ENCODE measurements at places on chromosomes 4 and X.

- no peak for DNase-seq
Measured at GRCh38 chr4:155609455-155610059, 57.1 kb upstream of the GUCY1A1 start.

- DNase-seq: no peak
Measured at GRCh38 chrX:148741441-148741840, 241.0 kb downstream of the AFF2 start.

- DNase-seq: no peak
Measured at GRCh38 chr4:41420541-41420940, 117.4 kb upstream of the LIMCH1 start.

DNA sequence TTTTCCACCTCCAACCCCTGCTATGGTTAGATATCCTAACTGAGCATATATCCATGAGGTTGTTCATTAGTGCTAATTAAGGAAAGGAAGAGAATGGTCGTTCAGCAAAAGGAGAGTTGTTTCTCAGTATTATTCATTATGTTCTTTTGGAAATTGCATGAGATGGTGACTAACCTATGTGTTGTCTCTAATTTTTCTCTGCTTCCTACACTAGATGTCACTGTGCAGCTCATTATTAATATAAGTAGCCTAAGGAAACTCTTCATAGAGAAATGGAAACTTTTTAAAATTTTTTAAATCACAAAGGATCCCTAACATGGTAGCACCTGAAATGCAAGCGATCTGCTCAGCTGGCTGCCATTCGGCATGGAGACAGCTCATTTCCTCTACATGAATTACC lies 67.7 kb upstream of the FAM9A start:
- DNase-seq: peak; percentile 7

DNA sequence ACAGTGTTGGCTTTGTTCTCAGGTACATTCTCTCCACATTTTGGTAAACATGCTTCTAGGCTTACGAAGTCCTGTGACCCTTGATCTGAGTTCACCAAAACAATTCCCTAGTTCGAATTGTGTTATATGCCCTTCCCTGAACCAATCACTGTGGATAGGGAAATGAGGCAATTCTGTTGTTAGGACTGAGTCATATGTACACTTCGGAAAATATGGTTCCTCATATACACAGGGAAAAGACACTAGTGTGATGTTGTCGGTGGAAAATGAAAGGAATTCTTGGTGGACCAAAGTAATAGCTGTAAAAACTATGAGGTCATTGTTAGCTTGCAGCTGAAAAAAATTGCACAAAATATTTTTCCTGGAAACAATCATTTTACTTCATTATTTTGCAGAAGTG lies 46.6 kb upstream of the MAGEC2 start:
- DNase-seq: no peak

GRCh38 chr4:21374641-21375368 lies 573.8 kb downstream of the KCNIP4 start:
- no peak for DNase-seq

- no peak for DNase-seq
Measured at GRCh38 chrX:39018541-39018940, 217.3 kb downstream of the MID1IP1 start.

GRCh38 chr4:114082348-114082747 lies 102.9 kb upstream of the ARSJ start:
- no peak for DNase-seq

DNA sequence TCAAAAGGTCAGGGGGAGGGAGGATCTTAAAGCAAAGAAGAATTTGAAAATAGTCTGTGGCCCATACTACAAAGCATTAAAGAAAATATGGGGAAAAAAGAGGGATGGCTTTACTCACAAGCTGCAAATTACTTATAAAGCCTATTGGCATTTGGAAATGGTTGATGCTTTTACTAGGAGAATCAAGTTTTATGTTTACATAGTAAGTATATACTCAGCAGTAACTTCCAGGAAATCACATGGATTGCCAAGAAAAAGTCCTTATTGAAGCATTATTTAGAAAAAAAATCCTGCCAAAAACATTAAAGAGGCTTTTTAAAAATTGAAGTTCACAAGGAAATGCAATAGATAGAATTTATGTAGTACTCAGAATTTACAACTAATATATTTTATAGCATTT lies 8.4 kb upstream of the SH3RF1 start:
- DNase-seq: peak; percentile 13

GRCh38 chrX:9927698-9928482 lies 39.3 kb upstream of the CLDN34 start:
- no peak for DNase-seq

DNA sequence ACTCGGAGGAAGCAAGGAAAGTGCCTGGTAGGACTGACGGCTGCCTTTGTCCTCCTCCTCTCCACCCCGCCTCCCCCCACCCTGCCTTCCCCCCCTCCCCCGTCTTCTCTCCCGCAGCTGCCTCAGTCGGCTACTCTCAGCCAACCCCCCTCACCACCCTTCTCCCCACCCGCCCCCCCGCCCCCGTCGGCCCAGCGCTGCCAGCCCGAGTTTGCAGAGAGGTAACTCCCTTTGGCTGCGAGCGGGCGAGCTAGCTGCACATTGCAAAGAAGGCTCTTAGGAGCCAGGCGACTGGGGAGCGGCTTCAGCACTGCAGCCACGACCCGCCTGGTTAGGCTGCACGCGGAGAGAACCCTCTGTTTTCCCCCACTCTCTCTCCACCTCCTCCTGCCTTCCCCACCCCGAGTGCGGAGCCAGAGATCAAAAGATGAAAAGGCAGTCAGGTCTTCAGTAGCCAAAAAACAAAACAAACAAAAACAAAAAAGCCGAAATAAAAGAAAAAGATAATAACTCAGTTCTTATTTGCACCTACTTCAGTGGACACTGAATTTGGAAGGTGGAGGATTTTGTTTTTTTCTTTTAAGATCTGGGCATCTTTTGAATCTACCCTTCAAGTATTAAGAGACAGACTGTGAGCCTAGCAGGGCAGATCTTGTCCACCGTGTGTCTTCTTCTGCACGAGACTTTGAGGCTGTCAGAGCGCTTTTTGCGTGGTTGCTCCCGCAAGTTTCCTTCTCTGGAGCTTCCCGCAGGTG lies 637 bp downstream of the AR start:
- DNase-seq: no peak

DNA sequence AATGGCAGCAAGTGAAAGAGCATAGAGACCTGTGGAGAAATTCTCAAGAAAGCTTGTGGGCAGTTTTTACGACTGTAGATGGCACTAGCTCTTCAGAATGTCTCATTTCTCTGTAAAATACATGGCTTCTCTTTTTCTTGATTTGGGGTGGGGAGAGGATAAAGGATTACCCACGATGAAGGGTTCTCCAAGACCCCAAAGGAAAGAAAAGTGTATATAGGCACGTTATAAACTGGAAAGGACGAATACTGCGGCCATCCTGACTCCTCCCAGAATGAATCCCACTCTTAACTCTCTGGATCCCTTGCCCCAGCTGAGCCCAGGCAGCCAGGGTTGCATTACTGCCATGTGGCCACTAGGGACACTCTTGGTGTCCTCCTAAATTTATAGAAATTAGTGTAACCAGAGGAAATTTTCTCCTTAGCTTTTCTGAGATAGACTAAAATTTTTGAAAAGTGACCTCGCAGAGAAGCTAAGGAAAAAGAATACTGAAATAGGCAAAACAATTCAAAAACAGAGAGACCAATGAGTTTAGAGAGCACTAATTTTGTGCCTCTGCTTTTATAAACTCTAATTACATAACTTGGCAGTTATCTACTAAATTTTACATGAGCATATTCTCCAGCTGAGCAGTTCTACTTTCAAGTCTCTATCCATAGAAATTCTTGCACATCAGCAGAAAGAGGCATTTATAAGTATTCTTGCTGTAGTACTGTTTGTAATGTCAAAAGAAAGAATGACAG lies 37.8 kb upstream of the PCDH19 start:
- DNase-seq: peak; percentile 62

GRCh38 chr4:6372649-6373525 lies 99.5 kb downstream of the PPP2R2C start:
- DNase-seq: peak; percentile 62

DNA sequence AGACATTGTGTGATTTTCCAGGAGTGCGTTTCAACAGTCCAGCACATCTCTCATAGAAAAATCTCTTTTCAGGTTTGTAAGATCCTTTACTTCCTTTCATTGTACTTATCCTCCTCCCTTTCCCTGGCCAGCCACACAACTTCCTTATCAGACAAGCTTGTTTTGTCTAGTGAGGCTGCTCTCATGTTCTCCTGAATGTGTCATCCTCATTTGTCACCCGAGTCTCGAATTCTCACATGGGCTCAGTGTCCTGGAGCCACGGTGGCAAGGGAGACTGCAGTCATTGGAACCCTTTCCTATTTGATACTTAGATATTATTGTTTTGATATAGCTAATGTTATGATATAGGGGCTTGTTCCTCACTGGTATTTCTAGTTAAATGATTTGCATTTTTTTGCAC lies 16.9 kb downstream of the SYNPO2 start:
- DNase-seq: peak; percentile 51

DNA sequence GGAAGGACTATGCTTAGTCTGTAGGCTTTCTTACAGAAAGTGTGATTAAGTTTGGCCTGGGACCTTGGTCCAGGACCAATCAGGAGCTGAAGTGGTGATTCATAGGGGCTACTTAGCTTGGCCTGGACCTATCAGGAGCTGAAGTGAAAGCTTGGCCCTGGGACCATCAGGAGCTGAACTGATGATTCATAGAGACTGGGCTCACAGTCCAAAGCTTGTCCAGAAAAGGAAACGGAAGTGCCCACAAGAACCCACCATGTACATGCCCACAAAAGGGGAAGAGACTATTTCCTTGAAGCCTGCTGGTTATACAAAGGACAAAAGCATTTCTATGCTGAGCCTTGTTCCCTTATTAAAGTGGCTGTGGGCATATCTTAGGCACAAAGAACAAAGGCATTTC lies 12.6 kb downstream of the TENT5D start:
- no peak for DNase-seq

DNA sequence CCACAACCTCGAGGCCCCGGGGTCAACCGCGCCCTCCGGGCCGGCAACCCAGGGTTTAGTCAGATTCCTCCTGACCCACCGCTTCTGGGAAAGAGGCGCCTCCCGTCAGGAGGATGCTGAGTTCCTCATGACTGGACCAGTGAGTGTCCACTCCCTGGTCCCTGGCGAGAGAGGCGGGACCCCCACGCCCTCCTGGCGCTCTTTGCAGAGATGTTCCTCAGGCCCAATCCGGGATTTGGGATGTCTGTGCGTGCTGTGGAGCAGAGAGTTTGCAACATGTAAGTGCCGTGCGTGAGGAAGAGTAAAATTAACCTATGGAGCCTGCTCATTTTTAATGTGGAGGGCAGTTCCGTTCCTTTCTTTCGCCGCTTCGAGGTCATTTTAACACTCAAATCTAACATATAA lies 824 bp upstream of the UGDH start:
- DNase-seq: peak; percentile 64

DNA sequence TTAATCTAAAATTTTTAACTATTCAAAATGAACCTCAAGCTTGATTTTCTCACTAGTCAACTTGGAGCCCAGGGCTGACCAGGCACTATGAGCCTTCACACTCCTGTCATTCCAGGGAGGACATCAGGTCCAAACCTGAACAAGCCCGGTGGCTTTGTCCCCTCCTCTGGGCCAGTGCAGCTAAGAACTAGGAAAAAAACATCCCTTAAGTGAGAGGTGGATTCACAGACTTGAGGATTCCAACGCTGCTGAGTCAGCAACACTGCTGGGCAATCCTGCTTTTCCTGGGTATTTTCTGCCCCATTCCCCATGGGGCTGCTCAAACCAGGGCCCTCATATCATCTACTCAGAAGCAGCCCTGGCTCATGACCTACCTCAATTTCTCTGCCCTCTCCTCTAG lies 4.0 kb downstream of the RNF212 start:
- no peak for DNase-seq

- DNase-seq: no peak
Measured at GRCh38 chr4:26379837-26380236, 59.0 kb downstream of the RBPJ start.

GRCh38 chr4:76309939-76310550 lies 3.5 kb downstream of the STBD1 start:
- no peak for DNase-seq

DNA sequence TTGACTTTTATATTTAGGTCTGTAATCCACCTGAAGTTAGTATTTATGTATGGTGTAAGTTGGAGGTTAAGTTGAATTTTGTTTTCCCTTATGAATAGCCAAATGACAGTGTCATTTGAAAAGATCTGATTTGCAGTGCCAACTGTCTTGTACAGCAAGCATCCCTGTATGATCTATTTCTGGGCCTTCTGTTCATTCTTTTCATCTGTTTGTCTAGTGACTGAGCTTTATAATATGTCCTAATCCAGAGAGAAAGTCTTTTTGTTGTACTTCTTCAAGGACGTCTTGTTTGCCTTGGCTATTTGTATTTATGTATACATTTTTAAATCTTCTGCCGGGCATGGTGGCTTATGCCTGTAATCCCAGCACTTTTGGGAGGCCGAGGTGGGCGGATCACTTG lies 39.6 kb downstream of the CDKL5 start:
- DNase-seq: no peak

DNA sequence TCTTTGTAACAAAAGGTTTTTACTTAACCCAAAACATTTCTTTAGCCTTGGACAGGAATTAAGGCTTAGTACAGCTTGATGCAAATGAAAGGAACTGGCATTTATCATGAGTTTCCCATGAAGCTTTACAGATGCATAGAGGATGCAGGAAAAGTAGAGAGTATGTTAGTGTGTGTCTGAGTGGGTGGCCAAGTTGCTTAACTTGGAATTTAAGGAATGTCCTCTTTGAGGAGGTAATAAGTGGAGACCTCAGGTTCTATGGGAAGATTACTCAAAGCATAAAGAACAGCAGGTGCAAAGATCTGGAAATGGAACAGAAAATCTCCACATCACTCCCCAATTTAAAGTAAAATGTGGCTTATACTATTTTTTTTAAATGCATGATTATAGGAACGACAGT lies 457.9 kb downstream of the KCNIP4 start:
- DNase-seq: no peak

GRCh38 chr4:121242188-121242750 lies 78.1 kb upstream of the TNIP3 start:
- DNase-seq: no peak

DNA sequence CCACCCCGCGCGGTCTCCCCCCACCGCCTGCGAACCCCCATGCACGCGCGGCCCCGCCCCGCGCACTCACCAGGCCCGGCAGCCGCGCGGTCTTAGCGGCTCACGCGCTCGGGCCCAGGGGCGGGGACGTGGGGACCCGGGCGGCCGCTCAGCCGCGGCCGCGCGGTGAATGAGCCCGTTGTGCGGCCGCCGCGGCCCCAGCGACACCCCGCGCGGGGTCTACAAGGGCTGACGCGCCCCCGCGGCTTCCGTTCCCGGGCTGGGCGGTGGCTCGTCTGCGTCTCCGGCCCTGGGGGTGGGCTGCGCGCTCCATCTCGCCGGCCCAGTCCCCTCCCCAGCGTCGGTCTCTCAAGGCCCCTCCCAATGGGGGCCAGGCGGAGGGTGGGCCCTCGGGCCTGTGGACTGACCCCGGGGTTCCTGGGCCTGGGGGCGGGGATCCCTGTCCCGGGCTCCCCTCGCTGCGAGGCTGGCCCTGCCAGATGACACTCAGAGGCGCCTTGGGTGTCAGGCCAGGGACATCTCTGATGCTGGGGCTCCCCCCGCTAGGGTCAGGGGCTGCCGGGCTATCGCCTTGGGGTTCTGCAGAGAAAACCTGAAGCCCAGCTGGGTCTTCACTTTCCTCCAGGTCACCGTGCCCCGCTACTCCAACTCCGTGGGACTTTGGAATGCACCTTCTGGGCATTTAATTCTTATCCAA lies 4.3 kb upstream of the SLC26A1 start:
- DNase-seq: peak; percentile 28
